SK-N-SH (cell line): ENCODE measurements at places on chromosomes 5 and 9. TPM values are rescaled to one million over a fixed set of nuclear protein-coding genes. Genes with fewer than 3 reads are reported as not detected.
A peak's percentile ranks its signal among the peaks of the same experiment; 100 is the strongest.

FOXD4 gene
- 0.34 and 0.38 TPM in 2 replicates for polyA plus RNA-seq

SARDH gene
- polyA plus RNA-seq = 2.9 and 5.9 TPM in 2 replicates

CMBL gene
- polyA plus RNA-seq = 42.9 and 61.0 TPM in 2 replicates

PKD2L2 gene
- 0.11 and 0.26 TPM in 2 replicates for polyA plus RNA-seq

ANKRD34B gene
- not detected in 2 replicates for polyA plus RNA-seq

DNA sequence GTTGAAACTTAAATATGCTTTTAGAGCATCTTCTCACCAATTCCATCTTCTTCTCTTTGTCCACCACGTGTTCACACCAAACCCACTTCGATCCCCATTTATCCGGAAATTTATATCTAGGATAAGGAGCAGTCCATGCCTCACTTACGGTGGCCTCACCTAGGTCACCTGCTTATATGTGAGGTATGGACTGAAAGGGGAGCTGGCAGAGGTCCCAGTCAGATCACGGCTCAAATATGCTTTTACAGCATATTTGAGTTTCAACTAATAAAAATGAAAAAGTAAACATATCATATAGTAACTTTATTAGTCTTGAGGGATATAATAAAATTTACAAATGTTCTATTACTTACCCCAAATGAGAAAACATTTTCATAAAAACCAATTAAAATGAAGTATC lies 508.4 kb downstream of the CDH18 start:
- H3K36me3 ChIP-seq = no peaks in the 10 kb centered on the region
- H3K27ac ChIP-seq = no peak overlapping the region
- H3K27me3 ChIP-seq = peaks cover 7% of the 10 kb centered on the region; the same call in 1 of the 2 replicates
- no peaks in the 10 kb centered on the region for H3K4me1 ChIP-seq
- no peak for DNase-seq

- peak overlapping the region; percentile 37; the same call in 1 of the 2 replicates for H3K27ac ChIP-seq
- 0 out of 2 replicates have a peak, but pooled peaks cover 4% of the 10 kb centered on the region for H3K4me1 ChIP-seq
- H3K36me3 ChIP-seq = no peaks in the 10 kb centered on the region
- H3K4me3 ChIP-seq = no peak overlapping the region
These were observed 16.0 kb upstream of the GOLPH3 start for GRCh38 chr5:32190095-32190494.

DNA sequence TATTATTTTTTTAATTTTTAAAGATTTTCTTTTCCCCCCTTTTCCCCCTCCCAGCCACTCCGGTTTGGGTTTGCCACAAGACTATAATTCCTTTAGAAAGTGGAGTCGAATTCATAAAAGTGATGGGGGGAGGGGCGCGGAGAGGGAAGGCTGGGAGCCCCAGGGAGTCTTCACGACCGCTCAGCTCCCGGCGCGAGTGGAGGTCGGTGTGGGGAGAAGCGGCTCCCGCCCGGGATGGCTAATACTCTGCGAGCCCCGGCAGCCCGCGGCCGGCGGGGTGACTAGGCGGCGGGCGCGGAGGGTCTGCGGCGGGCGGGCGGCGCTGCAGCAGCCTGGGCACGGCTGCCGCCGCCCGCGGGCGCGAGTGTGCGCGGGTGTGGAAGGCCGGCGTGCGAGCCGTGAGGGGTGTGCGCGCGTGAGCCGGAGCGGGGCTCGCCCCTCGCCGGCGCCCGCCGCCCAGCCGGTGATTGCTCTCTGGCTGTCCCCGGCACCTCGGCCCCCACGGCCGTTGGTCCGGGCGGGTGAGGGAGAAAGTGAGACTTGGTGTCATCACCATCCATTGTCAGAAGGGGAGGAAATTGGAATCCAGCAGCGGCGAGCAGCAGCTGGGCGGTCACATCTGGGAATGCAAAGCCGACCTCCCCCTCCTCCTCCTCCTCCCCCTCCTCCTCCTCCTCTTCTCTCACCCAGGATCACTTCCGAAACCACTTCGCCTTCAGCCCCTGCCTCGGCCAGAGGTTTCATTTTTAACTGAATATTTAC lies at the start of gene PARP8:
Gene PARP8, plus strand, starts transcription at position 377 of the 762 bp plus-strand sequence. CDS start 459 bp downstream, outside the sequence.
- no peaks in the 10 kb centered on the region for H3K27me3 ChIP-seq
- no peaks in the 10 kb centered on the region for H3K36me3 ChIP-seq
- H3K27ac ChIP-seq = peak within 1 kb of the TSS; percentile 50; the same call in 1 of the 2 replicates
- H3K4me1 ChIP-seq = peaks cover 3% of the 10 kb centered on the region
- peak within 1 kb of the TSS; percentile 92 for H3K4me3 ChIP-seq
- DNase-seq = peak; percentile 83

- H3K27ac ChIP-seq = no peak overlapping the region
- no peaks in the 10 kb centered on the region for H3K4me1 ChIP-seq
- H3K4me3 ChIP-seq = no peak overlapping the region
- H3K27me3 ChIP-seq = no peaks in the 10 kb centered on the region
- no peaks in the 10 kb centered on the region for H3K36me3 ChIP-seq
These were observed 205.1 kb upstream of the MRPS30 start for GRCh38 chr5:44603496-44604272.

GRCh38 chr5:173919443-173919842 lies 31.3 kb downstream of the CPEB4 start:
- H3K36me3 ChIP-seq = no peaks in the 10 kb centered on the region
- no peaks in the 10 kb centered on the region for H3K27me3 ChIP-seq
- H3K4me3 ChIP-seq = no peak overlapping the region; the same call in 1 of the 2 replicates
- DNase-seq = no peak

DNA sequence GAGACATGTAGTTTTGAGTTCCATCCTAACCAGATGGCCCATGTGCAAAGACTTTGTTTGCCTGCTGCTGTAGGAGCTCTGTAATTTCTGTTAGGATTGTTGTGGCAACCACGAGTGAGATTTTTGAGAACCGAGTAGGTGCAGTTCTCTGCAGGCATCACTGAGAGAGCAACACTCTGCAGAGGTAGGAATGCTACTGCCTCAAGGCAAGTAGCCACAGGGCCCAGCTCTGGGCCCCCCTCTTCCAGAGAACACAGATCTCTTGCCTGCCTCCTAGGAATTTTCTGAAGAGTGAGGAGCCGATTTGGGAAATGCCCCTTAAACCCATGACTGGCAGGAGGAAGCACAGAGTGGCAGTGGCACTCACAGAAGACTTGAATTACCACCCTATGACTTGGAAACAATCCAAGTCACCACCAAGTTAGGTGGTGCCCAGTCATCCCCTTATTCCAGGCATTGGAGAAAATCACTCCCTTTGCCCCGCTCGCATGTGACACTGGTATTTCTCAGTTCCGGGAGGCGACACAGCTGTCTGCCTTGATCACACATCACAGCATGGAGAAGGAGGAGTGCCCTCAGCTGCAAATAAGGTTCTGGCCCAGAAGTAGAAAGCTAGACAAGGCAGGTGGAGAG lies 52.5 kb upstream of the SLC2A8 start:
- no peak overlapping the region for H3K4me3 ChIP-seq
- no peak for DNase-seq
- H3K36me3 ChIP-seq = no peaks in the 10 kb centered on the region
- H3K4me1 ChIP-seq = peaks cover 5% of the 10 kb centered on the region; the same call in 1 of the 2 replicates
- H3K27ac ChIP-seq = no peak overlapping the region

- no peak overlapping the region for H3K4me3 ChIP-seq
- no peak overlapping the region for H3K27ac ChIP-seq
- no peak for DNase-seq
- H3K27me3 ChIP-seq = no peaks in the 10 kb centered on the region
- H3K4me1 ChIP-seq = no peaks in the 10 kb centered on the region; the same call in 1 of the 2 replicates
- no peaks in the 10 kb centered on the region for H3K36me3 ChIP-seq
These were observed 1793.1 kb downstream of the EFNA5 start for GRCh38 chr5:105877592-105877991.

DNA sequence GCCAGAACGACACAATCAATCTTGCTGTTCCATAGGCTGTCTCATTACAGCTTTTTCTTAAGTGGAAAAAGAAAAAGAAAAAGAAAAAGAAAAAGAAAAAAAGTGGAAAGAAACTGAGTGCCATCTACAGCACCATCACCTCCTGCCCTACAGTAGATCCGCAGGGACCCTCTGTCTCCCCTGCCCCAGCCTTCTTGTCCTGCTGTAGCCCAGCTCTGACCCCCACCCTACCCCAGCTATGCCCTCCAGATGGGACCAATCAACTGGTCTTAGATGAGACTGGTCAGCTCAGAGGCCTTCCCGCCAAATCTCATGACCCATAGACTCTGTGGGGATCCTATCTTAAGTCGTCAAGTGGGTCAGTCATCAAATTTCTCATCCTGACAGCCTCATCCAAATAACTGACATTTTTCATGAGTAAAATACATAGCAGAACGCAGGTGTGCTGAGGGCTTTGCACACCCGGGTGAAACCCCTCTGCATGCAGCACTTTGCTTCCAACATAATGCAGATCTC lies 34.8 kb downstream of the TSPAN17 start:
- DNase-seq = no peak
- H3K27ac ChIP-seq = no peak overlapping the region
- no peaks in the 10 kb centered on the region for H3K36me3 ChIP-seq
- H3K27me3 ChIP-seq = no peaks in the 10 kb centered on the region; the same call in 1 of the 2 replicates
- no peak overlapping the region for H3K4me3 ChIP-seq
- H3K4me1 ChIP-seq = no peaks in the 10 kb centered on the region
